Naive thymus-derived CD8-positive, alpha-beta T cell (primary cell): ENCODE measurements at places on chromosomes 6 and 20.

DNA sequence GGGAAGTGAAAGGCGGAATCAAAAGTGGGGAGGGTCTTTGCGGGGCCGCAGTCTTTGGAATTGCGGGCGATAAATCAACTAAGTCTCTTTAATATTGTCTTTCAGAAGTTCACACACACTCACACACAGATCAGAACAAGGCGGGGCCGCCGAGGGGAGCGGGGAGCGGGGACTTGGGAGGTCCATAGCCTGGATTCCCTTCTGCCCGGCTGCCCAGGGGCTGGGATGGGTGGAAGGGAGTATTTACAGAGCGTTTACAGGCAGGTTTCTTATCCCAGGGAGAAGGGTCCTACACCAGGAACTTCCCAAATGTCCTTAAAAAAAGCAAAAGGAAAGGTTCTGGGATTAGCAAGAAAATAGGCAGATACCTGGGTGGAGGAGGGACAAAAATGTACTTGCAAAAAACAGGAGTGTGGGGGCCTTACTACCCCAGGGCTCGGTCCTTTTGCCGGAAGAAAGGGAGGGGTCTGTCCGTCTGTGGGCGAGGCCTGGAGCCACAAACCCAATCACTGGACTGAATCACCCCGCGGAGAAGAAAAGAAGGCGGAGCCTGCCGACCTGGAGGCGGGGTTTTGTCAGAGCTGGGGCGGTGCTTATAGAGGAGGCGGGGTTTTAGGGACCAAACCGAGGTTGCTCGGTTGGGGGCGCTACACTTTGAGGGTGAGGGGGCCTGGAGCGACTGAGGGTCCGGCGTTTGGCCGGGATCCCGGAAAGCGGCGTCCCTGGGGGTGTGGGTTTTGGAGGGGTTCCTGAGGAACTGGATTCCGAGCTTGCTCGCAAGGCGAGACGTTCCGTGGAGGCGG lies 3.2 kb downstream of the PRRT1 start:
- no peaks in the 10 kb centered on the region for H3K36me3 ChIP-seq
- H3K27ac ChIP-seq: peak overlapping the region; percentile 80
- DNase-seq: peak; percentile 75

DNA sequence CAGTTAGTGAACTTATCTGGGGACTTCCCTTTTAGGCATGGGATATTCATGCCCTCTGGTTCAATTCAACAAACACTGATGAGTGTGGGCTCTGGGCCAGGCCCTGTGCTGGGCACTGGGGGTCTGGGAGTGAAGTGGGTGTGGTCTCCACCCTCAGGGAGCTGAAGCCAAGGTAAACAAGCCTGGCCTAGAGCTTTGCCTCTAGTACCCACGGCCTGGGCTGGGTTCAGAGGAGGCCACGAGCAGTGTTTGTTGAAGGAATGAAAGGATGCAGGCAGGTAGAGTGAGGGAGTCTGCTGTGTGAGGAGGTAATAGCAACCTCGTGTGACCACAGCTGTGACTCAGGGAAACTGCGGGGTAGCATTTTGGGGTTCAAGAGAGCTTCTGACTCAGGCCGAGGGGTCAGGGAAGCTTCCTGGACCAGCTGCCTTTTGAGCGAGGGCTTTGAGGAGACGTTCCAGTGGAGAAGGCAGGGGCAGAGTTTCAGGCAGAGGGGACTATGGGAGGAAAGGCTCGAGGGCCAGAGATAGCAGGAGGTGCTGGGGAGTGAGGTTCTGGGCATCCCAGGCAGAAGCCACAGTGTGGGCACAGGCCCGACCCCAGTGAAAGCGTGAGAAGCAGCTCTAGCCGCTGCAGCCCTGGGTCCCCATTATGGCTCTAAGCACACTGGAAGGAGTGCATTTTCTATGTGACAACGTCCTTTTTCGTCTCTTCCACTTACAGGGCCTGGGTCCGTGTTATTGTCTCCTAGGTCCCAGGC lies 5.6 kb downstream of the MYLK2 start:
- H3K27ac ChIP-seq: no peak overlapping the region
- no peaks in the 10 kb centered on the region for H3K36me3 ChIP-seq
- no peak for DNase-seq
- no peak overlapping the region for H3K4me3 ChIP-seq
- peaks cover 1% of the 10 kb centered on the region for H3K27me3 ChIP-seq

- no peak for DNase-seq
- no peak overlapping the region for H3K27ac ChIP-seq
- peaks cover 53% of the 10 kb centered on the region for H3K4me1 ChIP-seq
- no peak overlapping the region for H3K4me3 ChIP-seq
- H3K36me3 ChIP-seq: no peaks in the 10 kb centered on the region
Measured at GRCh38 chr6:137227871-137228302, 8.7 kb upstream of the IFNGR1 start.

DNA sequence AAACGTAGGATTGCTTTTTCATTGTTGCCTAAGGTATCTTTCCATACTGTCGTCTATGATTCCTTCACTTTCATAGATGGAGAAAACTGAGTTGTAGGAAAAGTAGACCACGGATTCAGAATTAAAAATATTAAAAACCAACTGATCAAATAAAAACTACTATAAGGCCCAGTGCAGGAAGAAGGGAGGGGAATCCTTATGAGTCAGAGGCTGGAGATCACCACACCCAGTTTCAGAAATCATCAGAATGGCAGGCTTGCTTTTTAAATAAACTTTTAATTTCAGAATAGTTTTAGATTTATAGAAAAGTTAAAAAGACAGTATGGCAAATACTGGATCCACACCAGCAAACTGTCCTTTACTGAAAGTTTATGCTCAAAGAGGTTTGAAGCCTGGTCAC lies 32.0 kb upstream of the POPDC3 start:
- DNase-seq: no peak
- no peak overlapping the region for H3K4me3 ChIP-seq
- no peak overlapping the region for H3K27ac ChIP-seq
- no peaks in the 10 kb centered on the region for H3K4me1 ChIP-seq

DNA sequence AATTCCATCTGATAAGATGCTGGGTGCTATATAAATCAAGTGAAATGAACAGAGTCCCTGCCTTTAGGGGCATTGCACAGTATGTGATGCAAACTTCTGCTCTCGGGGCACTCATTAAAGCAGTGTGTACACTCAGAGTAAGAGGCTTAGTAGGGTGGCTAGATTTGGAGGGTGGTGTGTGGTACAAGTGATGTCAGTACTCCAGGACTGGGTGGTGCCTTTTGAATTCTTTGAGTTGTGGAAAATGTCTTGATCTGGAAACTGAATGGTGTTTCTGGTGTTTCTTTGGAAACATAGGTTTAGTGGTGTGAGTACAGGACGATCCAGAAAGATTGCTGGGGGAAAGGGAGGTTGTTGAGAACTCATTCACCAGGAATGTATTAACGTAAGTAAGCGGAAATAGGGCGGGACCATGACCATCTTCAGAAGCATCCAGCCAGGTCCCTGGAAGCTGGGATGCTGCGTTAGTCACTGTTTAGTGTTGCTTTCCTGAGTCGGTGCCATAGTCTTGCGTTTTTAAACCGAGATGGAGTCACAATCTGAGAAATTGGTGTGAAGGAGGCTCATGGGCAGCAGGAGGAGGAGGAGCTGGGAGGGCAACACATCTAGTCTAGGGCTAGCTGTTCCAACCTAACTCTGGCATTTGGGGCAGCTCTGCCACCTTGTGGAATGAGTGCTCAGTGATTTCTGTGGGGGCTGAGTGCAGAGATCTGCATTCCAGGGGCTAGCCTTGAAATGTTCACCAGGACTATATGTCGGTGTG lies 70.3 kb downstream of the SCAND1 start:
- H3K27me3 ChIP-seq: no peaks in the 10 kb centered on the region
- no peaks in the 10 kb centered on the region for H3K36me3 ChIP-seq
- peak; percentile 41 for DNase-seq
- no peak overlapping the region for H3K4me3 ChIP-seq
- peak overlapping the region; percentile 45 for H3K27ac ChIP-seq
- peaks cover 16% of the 10 kb centered on the region for H3K4me1 ChIP-seq

DNA sequence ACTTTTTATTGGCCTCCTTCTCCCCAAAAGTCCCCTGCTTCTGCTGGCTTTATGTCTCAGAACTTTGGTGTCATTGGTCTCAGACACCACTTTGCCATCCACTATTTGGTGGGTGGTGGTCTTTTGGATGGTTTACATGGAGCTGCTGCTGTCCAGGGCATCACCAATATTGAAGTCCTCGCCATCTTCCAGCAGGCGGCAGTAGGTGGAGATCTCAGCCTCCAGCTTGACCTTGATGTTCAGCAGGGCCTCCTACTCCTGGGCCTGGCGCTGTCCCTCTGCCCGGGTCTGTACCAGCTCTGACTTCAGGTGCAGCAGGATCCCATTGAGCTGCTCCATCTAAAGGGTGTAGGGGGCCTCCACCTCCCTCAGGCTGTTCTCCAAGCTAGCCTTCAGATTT lies 148.4 kb upstream of the FOXA2 start:
- no peak overlapping the region for H3K27ac ChIP-seq
- H3K4me1 ChIP-seq: no peaks in the 10 kb centered on the region
- no peaks in the 10 kb centered on the region for H3K36me3 ChIP-seq
- H3K4me3 ChIP-seq: no peak overlapping the region
- no peak for DNase-seq

DNA sequence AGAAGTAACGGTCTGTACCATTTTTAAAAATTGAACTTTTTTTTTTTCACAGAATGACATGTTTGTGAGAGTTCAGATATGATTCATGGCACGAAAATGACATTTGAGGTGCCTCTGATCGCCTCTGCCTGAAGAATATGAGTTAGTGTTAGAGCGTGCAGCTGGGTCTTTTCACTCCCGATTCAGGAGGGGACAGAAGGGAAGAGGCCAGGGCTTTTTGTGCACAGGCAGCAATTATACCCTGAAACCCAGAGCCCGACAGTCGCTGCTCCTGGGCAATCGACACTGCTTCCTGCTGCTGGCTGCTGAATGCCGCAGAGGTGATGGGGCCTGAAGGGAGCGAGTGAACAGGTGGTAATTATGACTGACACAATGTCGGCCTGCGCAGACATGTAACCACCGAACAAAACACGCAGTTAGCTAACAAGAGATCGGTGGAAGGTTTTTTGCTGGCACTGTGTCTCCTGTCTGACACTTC lies 652.0 kb upstream of the NOX3 start:
- H3K27me3 ChIP-seq: no peaks in the 10 kb centered on the region
- H3K4me3 ChIP-seq: no peak overlapping the region
- peaks cover 6% of the 10 kb centered on the region for H3K36me3 ChIP-seq
- H3K4me1 ChIP-seq: no peaks in the 10 kb centered on the region

GRCh38 chr6:13987400-13987865 lies 62.7 kb downstream of the RNF182 start:
- no peak for DNase-seq
- H3K36me3 ChIP-seq: no peaks in the 10 kb centered on the region
- no peaks in the 10 kb centered on the region for H3K4me1 ChIP-seq
- H3K4me3 ChIP-seq: no peak overlapping the region

DNA sequence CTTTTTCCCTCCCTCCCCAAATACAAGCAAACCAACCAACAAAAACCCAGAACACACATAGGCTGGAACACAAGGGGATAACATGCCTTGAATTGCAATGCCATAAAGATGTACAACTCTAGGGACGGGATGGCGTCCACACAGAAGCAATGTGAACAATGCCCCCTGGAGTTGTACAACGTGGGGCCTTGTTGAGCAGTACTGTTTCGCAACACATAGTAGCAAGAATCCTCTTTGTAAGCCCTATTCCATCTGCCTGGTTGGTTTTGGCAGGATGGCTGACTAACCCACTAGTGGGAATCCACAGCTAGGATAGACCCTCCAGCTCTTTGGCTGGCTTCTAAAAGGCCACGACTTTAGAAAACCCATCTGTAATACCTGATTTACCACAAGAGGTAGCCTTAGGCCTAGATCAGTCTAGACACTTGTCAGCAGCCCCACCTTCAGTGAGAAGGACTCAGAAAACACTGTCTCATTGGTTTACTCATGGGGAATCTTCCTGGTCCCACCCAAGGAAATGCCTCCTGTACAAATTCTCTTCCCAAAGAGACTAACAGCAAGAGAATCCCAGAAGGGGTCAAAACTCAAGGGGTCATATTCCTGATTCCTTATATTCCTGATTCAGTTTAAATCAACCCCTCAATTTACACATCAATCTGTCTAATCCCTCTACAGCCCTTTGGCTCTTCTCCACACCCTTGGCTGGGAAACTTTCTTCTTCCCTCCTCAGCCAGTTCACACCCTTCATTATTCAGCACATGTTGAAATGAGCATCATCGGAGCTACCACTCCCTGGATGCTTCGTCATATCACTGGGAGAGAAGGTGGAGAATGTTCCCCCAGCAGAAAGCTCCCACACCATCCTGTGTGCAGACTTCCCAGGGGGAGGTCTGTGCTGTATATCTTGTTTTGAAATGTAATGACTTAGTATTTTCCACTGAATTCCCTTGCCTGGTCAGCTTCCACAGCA lies 622.4 kb upstream of the FLRT3 start:
- no peaks in the 10 kb centered on the region for H3K27me3 ChIP-seq
- H3K27ac ChIP-seq: no peak overlapping the region
- DNase-seq: no peak
- no peaks in the 10 kb centered on the region for H3K4me1 ChIP-seq
- no peaks in the 10 kb centered on the region for H3K36me3 ChIP-seq
- no peak overlapping the region for H3K4me3 ChIP-seq

DNA sequence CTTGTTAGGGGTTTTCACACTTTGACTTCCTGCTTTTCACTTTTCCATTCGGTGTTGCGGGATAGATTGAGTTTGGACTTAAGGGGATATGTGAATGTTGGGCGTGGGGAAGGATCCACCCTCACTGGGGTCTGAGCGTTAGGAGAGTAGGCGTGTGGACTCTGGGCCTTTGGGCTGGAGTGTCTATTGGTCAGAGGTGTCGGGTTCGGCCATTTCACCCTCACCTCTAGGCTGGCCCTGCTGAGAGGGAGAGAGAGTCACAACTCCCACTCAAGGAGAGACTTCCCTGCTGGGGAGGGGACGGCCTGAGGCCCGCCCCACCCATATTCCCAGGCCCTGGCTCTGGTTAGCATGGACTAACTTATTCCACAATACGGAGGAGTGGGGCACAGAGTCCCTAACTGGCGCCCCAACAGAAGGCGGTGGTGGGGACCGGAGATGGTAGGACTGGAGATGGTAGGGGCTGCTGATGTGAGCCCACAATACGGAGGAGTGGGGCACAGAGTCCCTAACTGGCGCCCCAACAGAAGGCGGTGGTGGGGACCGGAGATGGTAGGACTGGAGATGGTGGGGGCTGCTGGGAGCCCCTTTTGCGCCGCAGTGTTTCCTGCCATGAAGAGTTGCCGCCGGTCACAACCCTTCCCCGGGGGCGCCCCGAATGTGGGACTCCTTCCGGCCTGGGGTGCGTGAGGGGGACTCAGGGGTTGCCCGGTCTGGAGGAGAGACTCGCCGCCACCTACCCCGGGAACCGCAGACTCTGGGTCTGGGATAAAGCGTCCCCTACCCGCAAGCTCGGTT lies 1.4 kb upstream of the PTPRA start:
- no peaks in the 10 kb centered on the region for H3K27me3 ChIP-seq
- H3K27ac ChIP-seq: peak overlapping the region; percentile 85
- DNase-seq: no peak
- peak overlapping the region; percentile 95 for H3K4me3 ChIP-seq
- H3K36me3 ChIP-seq: no peaks in the 10 kb centered on the region
- peaks cover 68% of the 10 kb centered on the region for H3K4me1 ChIP-seq

GRCh38 chr6:34689742-34690141 lies 6.8 kb downstream of the ILRUN start:
- no peak overlapping the region for H3K27ac ChIP-seq
- peaks cover 79% of the 10 kb centered on the region for H3K4me1 ChIP-seq
- H3K36me3 ChIP-seq: peaks cover 9% of the 10 kb centered on the region
- DNase-seq: no peak

- no peaks in the 10 kb centered on the region for H3K27me3 ChIP-seq
- DNase-seq: no peak
- no peak overlapping the region for H3K27ac ChIP-seq
- no peaks in the 10 kb centered on the region for H3K4me1 ChIP-seq
- no peak overlapping the region for H3K4me3 ChIP-seq
- peaks cover 10% of the 10 kb centered on the region for H3K36me3 ChIP-seq
Measured at GRCh38 chr20:20412750-20413149, 44.8 kb downstream of the INSM1 start.
